Stimulated activated CD8-positive, alpha-beta memory T cell treated with anti-CD3 and anti-CD28 coated beads, Interleukin-2, amount 100 ng/mL, for 1 hour (primary cell): ENCODE measurements at places on chromosomes 3 and 15.

GRCh38 chr3:52084954-52085680 lies 28.7 kb upstream of the DUSP7 start:
- no peak for DNase-seq

- DNase-seq, result no peak
These were observed 123.0 kb downstream of the TCF12 start for GRCh38 chr15:57041416-57041815.

DNA sequence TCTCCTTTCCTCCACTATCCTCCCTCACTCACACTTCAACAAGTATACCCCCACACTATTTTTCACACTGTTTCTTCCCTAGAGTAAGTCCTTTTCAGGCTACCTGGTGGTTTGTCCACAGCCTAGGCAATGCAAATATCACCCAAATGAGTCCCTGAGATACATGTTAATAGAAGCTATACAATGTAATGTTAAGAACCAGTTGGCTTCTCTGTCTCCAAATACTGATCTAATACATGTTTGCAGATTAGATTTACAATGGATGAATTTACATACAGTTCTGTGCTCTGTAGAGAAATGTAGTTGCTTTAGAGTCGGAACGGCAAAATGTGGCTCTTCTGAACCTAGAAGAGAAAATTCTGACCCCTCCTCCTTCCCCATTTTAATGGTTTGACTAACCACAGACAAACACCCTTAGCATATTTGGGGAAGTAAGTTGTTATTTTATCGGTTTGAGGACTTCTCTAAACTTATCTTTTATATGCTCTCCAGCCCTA lies 63.6 kb upstream of the MBNL1 start:
- no peak for DNase-seq

GRCh38 chr3:11803977-11804892 lies 42.5 kb downstream of the TAMM41 start:
- no peak for DNase-seq

DNA sequence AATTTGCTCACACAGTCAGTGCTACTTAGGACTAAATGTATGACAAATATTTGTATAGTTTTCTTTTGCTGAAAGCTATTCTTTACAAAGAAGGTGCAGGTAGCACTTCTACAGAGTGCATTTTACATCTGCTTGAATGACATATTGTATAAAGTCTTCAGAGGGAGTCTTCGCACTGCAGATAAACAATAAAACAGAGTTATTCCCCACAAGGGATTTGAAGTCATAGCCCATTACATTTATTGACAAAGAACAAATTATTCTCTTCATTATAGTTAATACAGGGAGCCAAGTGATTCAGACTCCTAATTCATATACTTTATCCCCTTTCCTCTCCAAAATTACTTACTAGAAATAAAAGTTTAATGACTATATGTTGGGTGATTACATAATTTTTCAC lies 529.7 kb downstream of the EDEM1 start:
- no peak for DNase-seq

DNA sequence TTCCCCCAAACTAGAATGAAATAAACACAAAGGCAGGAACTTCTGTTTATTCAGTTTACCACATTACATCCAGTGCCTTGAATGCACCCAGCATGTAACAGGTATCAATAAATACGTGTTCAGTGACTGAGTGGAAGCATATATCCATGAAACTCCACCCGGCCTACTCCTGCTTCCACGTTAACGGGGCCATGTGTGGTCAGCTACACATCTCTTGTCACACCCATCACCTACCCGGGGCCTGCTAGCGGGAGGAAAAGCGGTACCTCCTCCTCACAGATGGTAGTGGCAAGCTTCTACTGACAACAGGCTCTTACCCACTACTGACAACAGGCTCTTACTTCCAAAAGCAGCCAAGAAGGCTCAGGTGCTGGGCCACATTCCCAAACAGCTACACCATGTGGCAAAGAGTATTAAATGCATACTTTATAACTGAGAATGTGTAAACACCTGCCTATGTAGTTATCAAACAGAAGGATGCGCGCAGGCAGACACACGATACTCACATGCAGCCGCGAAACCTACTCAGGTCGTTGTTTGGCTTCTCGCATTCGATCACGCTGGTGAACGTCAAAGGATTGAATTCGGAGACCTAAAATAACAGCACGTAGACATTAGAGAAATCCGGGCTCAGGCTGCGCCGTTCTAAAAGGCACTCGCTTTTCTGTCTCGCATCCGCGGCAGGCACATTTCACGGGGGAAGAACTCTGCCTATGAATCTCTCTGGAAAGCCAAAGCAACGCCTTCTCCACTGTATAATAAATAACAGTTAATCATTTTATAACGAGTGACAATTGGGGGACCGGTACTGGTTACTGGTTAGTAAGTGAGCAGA lies 127.4 kb downstream of the ATP10A start:
- DNase-seq, result no peak

- DNase-seq, result no peak
These were observed 176.9 kb downstream of the APBA2 start for GRCh38 chr15:29062626-29063025.
